ENCODE measurements at places on chromosomes 4 and X.

DNA sequence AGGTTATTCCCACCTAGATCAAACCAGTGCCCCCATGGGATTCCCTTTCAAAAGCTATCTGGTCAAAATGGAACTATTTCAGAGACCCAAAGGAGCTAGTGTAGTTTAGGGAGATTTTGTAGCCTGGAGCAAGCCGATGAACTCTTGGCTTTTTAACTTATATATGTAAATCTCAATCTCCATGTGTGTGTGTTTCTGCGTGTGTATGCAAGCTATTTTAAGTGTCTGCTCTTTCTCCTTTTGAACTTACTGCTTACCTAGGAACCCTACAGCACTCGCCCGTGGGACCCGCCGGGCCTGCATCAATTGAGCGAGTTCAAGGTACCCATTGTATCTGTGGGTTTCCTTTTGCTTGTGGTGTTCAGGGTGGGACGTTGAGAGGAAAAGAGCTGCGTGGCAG is 10.4 kb downstream of the CSTF2 start:
- no peak for DNase-seq

DNA sequence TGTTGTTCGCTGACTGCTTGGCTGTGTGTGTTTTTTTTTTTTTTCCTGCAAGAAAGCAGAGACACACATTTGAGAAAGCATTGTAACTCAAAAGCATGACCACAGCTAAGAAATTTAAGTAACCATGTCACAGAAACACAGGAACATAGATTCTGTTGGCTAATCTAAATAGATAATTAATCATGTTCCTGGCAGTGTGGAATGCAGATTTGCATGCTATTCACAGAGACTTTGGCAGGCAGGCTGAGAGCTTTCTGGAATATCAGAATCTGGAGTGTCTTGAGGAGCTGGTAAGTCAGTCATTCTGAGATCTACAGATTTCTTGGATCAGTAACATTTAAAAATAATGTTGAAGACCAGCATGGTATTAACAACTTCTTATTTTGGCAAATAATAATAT is 33.2 kb upstream of the SMS start:
- DNase-seq, result no peak

GRCh38 chr4:147969573-147970385 is 237.9 kb downstream of the ARHGAP10 start:
- DNase-seq, result no peak

DNA sequence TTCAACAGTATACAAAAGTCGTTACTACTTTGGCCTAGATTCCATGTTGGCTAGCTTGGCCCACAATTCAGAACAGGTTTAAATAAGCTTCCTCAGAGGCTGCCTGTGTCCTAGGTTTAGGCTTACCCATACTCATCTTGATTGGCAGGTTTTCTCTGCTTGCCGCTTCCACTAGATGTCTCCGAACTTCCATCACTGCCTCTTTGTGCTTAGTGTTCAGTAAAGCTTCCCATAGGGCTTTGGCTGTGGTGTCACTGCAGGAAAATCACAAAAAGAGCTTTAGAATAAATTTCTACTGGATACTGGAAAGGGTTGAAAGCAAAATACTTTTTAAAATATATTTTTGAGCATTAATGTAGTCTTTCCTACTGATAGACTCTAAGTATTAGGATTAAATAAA is 52.4 kb downstream of the SCFD2 start:
- DNase-seq, result peak; percentile 33

GRCh38 chr4:78056265-78057129 is 626 bp upstream of the FRAS1 start:
- DNase-seq, result peak; percentile 40

DNA sequence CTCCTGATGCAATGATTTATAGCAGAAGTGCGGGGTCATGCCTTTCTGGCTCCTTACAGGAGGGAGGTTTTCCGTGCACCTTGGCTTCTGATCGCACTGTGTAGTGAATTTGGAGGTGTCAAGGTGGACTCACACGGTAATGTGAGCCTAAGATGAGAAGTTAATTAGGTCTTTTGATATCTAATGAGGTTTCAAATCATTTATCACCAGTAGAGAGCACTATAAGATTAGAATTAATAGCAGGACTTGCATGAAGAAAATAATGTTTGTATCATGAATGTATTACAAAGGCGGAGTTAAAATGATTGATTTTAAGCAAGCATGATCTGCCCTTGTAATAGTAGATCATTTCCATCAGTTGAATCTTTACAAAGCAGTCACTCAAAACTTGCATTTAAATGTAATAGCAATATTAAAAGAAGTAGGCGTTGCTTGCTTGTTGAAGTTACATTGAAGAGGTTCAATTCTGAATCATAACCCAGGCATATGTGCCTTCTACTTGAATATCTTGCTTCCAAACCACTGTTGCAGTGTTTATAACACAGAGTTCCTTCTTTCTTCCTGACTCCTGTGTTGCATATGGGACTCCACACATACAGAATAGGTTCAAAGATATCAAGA is 152.1 kb downstream of the FMR1NB start:
- no peak for DNase-seq

GRCh38 chr4:148116264-148116663 is 325.9 kb downstream of the NR3C2 start:
- DNase-seq, result no peak

DNA sequence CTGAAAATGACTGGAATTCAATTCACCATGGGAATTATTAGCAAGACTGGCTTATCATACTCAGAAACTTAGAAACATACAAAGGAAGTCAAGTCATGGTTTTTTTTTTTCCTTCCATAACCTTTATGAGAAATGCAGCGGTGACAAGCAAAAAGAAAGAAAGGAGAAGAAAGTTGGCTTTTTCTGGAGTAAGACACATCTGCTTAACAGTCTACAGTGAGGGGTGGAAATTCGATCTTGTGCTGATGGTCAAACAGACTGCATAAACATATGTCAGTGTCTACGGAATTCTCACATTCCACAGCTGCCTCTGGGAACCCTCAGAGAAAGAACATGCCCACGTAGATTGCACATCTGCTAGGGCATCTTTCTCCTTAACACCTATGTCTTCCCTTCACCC is 54.6 kb downstream of the PROM1 start:
- no peak for DNase-seq

- DNase-seq, result no peak
These were observed 11.2 kb upstream of the MID1 start for GRCh38 chrX:10631416-10632145.

- DNase-seq, result no peak
These were observed 165.3 kb upstream of the GPC4 start for GRCh38 chrX:133580625-133581024.

DNA sequence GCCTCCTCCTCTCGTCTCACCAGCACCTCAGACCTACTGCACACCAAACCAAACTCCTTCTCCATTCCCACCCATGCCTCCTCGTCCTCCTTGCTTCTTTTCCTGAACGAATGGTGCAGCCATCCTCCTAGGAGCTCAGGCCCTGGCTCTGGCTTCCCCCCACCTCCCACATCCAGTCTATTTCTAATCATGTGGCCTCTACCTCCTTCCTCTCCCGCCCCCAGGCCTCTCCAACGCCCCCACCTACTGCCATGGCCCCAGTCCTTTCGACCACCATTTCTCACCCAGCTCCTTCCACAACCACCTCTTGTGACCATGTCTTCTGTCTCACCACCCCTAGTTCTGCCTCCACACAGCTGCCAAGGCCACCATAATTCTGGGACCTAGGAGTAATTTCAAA is 127.1 kb downstream of the PJA1 start:
- DNase-seq, result no peak

GRCh38 chr4:107734120-107734519 is 14.1 kb upstream of the PAPSS1 start:
- DNase-seq, result no peak

DNA sequence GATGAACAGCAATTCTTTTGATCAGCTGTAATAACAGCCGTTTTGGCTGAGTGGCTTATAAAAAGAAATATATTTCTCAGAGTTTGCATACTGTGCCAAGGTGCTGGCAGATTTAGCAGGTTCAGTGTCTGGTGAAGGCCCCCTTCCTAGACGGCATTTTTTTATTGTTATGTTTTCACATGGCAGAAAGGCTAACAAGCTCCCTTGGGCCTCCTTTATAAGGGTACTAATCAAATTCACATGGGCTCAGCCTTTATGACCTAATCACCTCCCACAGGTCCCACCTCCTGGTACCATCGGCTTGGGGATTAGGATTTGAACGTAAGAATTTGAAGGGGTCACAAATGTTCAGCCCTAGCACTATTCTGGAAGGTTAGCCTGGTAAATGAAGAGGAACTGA is 431.9 kb downstream of the SPOCK3 start:
- no peak for DNase-seq

- no peak for DNase-seq
These were observed 87.7 kb downstream of the FHDC1 start for GRCh38 chr4:153023692-153024394.

DNA sequence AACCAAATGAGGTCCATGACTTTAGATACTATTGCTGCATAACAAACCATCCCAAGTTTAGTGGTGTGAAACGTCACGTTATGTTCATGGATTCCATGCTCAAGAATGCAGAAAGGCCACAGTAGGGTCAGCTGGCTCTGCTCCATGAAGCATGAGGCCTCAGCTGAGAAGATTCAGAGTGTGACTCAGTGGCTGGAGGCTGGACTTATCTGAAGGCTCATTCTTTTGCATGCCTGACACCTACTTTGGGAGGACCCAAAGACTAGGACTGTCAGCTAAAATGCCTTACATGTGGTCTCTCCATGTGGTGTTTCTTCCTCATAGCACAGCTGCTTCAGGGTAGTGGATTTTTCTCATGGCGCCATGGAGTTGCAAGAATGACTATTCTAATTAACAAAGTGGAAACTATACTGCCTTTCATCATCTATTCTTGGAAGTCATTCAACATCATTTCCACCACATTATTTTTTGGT is 11.5 kb upstream of the CCDC149 start:
- DNase-seq, result no peak

- DNase-seq, result no peak
These were observed 127.2 kb downstream of the UBE2K start for GRCh38 chr4:39825090-39825489.

- DNase-seq, result no peak
These were observed 55.5 kb downstream of the CLDN22 start for GRCh38 chr4:183264614-183265013.

GRCh38 chr4:173264684-173265185 is 69.4 kb downstream of the HMGB2 start:
- DNase-seq, result peak; percentile 82

- DNase-seq, result no peak
These were observed 307.9 kb upstream of the ZFP42 start for GRCh38 chr4:187687697-187688096.

DNA sequence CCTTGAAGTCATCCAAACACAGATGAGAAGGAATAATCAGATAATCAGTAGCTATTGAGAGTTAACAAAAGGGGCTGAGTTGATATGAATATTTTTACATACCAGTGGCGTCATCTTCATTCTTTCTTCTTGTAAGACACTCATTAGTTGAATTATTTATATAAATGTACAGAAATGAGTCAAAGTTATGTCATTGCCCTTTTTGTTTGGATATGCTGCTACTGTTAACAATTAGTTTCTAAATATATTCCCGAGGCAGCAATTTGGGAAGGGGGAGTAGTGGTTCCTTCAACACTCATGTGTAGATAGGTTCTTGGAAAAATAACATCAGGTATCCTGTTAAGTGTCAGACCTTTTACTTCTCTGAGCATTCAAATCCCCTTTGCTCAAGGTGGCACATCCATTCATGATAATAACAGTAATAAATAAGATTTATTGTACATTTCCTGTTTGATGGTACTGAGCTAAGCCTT is 436.6 kb downstream of the SPRY1 start:
- DNase-seq, result no peak

- DNase-seq, result no peak
These were observed 646 bp downstream of the ABCB7 start for GRCh38 chrX:75155447-75155826.

GRCh38 chrX:152915541-152916241 is 17.8 kb downstream of the ZNF185 start:
- no peak for DNase-seq

GRCh38 chrX:74133156-74133796 is 170.7 kb upstream of the ZCCHC13 start:
- no peak for DNase-seq

- no peak for DNase-seq
These were observed 107.7 kb downstream of the SMIM20 start for GRCh38 chr4:26021417-26022345.

GRCh38 chrX:82775426-82775825 is 732.7 kb upstream of the POU3F4 start:
- DNase-seq, result no peak

- DNase-seq, result no peak
These were observed 602.8 kb upstream of the EPHA5 start for GRCh38 chr4:66273110-66273509.

DNA sequence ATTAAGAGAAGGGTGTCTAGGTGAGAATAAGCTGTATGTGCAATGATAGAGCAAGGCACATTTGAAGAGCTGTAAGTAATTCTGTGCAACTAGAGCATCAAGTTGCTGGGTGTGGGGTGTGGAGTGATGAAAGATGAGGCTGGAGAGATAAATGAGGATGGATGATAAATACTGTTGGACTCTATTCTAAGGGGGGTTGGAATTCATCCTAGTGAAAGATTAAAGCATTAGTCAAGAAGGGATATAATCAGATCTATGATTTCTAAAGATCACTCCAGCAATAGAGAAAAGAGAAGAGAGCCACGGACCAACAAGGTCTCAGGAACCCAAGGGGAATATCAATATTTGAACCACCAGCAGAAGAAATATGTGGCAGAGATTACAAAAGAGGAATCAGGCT is 415.0 kb upstream of the RPS6KA3 start:
- DNase-seq, result no peak

- no peak for DNase-seq
These were observed 819.8 kb upstream of the PCDH7 start for GRCh38 chr4:29900336-29900735.

DNA sequence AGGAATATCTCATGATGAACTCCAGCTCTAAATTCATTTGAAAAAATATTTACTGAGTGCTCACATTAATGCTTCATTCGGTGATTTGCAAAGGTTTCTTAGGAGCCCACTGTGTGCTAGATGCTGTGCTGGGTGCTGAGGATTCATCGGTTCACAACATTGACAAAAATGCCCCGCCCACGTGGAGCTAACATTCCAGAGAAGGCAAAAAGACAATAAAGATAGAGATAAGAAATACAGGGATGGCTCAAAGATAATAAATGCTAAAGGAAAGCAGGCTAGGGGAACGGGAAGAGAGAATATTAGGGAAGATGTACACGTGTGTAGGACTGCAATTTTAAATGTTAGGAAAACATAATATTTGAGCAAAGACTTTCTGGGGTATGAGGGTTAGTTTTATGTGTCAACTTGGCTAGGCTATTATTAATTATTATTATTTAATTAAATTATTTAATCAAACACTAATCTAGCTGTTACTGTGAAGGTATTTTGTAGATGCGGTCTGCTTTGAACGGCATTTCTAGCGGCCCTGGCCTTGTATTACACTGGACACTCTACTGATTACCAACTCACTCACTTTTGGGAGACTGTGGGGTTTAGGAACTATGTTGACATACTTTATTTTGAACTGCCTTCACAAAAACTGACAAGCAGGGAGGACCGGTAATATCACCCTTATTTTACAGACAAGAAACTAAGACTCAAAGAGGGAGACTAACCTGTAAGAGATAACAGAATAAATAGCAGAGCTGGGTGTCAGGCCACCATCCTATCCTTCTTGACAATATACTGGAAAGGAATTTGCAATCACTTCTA is 61.9 kb upstream of the IRF2 start:
- DNase-seq, result no peak

- no peak for DNase-seq
These were observed 625.5 kb upstream of the INTU start for GRCh38 chr4:127007305-127007704.

All from posterior cingulate gyrus (tissue), 11 donors.